B cell (primary cell): ENCODE measurements at places on chromosomes 7 and 10. TPM values are rescaled to one million over a fixed set of nuclear protein-coding genes. Genes with fewer than 3 reads are reported as not detected.

The LRRC4 gene
- total RNA-seq: 1.2 and 1.5 TPM in 2 replicates

The PON2 gene
- 7.5 and 11.2 TPM in 2 replicates for total RNA-seq

The ZCWPW1 gene
- 22.7 and 28.0 TPM in 2 replicates for total RNA-seq

The NODAL gene
- total RNA-seq: not detected in 2 replicates

The LIPN gene
- not detected in 2 replicates for total RNA-seq

The CHCHD1 gene
- total RNA-seq: 14.7 and 15.3 TPM in 2 replicates
